ENCODE measurements at places on chromosomes 3 and 15. TPM values are rescaled to one million over a fixed set of nuclear protein-coding genes. Genes with fewer than 3 reads are reported as not detected.

Gene RTP4
- 0.60 TPM for polyA plus RNA-seq

Gene CAND2
- 30.6 TPM for polyA plus RNA-seq

Gene CACNA1D
- 0.97 TPM for polyA plus RNA-seq

Gene ZKSCAN7
- 7.1 TPM for polyA plus RNA-seq

Gene SHC4
- polyA plus RNA-seq = 1.6 TPM

Measured in muscle of leg (tissue), 16 donors.